ENCODE measurements at places on chromosomes 6 and 20.

DNA sequence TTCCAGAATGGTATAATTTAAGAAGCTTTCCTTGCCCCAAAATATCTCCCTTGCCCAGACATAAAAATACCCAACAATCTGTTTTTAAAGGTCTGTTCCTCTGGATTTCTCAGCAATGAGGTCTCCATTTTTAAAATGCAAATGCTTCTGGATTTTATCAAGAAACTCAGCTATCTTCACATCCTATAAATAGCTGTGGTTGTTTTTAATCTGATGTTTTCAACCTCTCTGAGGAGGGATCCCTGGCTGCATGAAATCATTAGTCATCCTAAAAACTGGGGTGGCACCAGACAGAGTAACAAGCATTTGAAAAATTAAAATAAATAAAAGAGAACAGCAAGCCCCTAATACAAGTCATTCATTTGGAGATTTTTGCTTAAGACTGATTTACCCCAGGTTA, 168.5 kb upstream of the ID4 start:
- no peak for DNase-seq

- DNase-seq: no peak
These were observed 302.8 kb upstream of the JARID2 start for GRCh38 chr6:14943116-14943515.

- DNase-seq: peak; percentile 5
These were observed 88.6 kb upstream of the TGM3 start for GRCh38 chr20:2206957-2207769.

DNA sequence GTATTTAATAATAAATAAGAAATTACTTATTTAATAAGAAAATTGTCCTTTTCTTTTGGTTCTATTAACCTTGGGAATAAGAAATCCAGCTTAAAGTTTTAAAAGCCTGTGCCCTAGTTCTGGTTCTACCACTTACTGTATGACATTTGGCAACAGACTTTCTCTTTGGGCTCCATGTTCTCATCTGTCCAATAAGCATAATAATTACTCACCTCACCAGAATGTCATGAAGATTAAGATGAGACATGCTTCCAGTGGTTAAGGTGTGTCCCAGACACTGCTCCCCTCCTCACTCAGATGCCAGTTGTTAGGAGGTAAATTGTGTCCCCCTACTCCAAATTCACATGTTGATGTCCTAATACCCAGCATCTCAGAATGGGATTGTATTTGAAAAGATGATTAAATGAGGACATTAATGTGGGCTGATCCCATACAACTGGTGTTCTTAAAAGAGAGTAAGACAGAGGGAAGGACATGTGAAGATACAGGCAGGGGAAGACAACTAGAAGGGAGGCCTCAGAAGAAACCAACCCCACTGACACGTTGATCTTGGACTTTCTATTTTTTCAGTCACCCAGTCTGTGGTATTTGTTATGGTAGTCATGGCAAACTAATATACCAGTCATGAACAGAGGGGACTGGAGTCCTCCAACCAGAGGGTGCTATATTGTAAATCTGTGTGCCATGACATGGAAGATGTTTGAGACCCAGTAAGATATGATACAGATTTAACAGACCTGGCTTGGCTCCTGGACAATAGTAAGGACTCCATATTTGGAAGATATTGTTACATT, 6.4 kb upstream of the MICAL1 start:
- no peak for DNase-seq

- no peak for DNase-seq
These were observed 3.9 kb upstream of the MICB start for GRCh38 chr6:31493875-31494694.

DNA sequence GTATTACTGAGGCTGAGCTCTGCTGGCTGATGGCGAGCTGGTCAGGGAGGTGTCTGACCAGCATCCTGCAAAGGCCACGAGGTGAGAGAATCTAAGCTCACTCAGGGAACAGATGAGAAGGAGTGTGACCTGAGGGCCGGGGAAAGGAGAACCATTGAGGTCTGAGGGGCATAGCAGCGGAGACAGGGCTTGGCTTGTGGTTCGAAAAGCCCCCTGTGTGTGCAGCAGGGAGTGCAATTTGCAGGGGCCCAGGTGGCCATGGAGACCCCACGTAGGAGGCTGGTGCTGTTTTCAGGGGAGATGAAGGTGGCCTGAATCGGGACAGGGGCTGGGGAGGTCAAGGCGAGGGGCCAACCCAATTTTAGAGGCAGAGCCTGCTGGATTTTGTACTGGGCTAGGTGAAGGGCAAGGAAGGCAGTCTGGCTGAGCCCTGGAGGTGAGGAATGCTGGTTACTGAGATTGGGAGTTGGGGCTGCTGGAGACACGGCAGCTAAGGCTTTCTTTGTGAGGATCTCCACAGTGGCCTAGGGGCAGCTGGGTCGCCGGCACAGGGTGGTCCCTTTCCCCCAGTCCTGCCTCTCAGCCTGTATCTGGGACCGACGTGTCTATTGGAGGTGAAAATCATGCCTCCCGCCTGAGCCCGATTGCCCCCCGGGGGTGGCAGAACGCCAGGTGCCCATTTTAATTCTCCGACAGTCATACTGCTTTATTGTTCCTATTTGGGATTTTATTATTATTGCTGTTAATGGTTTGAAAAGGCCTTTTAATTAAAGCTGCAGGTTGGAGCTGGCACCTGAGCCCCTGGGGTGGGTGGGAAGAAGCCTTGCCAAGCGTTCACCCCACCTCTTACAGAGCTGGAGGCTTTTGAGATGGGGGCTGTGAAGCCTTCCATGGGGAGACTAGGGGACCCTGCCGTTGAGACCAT, 28.4 kb downstream of the DLGAP4 start:
- no peak for DNase-seq

DNA sequence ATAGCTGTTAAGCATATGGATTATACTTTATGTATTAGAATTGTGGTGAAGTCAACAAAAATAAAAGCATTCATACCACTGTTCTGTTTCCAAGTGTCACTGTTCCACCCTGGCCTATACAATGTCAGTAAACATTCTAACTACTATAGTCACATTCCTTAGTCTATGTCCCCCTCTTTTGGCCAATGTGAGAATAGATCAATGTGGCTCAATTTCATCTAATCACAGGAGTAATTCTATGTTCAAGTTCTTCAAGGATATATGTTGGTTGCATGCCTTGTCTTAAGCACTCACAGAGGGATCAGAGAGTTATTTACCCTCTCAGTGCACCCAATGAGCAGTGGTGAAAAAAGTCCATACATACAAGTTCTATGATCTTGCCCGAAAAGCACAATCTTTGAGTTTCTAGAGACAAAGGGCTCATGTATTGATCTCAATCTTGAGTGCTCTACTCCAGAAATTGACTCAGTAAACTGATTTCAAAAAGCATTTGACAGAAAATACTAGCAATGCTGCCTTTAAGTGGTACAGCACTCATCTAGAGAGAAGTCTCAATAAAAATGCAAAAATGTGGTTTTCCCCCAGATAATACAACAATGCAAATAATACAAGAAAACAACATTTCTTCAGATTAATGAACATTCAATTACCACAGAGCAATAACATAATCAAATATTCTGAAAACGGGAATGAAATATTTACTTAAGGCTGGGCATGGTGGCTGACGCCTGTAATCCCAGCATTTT, 16.5 kb downstream of the SMLR1 start:
- peak; percentile 27 for DNase-seq

- no peak for DNase-seq
These were observed 117.5 kb upstream of the PCSK2 start for GRCh38 chr20:17109307-17109706.

GRCh38 chr20:10824750-10825500, 151.1 kb upstream of the JAG1 start:
- DNase-seq: no peak

DNA sequence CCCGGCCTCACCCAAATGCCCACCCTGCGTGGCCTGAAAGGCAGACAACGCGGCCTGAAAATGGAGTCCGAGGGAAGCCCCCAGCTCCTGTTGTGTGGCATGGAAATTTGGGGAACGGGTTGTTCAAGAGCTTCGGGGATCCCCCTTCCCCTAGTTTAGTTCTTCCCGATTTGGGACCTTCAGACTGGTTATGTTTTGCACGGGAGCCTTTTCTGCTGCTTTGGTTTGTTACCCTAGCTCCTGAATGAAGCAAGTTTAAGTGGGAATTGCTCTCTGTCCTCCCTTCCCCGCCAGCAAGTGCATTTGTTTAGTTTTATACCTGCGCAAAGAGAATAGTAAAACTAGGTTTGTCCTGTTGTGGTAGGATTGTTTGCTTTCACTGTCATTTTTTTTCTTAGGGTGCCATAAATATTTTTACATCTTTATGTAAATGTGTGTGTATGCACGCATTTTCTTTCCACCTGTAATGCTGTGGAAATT, 604 bp downstream of the SH3BGRL2 start:
- no peak for DNase-seq

DNA sequence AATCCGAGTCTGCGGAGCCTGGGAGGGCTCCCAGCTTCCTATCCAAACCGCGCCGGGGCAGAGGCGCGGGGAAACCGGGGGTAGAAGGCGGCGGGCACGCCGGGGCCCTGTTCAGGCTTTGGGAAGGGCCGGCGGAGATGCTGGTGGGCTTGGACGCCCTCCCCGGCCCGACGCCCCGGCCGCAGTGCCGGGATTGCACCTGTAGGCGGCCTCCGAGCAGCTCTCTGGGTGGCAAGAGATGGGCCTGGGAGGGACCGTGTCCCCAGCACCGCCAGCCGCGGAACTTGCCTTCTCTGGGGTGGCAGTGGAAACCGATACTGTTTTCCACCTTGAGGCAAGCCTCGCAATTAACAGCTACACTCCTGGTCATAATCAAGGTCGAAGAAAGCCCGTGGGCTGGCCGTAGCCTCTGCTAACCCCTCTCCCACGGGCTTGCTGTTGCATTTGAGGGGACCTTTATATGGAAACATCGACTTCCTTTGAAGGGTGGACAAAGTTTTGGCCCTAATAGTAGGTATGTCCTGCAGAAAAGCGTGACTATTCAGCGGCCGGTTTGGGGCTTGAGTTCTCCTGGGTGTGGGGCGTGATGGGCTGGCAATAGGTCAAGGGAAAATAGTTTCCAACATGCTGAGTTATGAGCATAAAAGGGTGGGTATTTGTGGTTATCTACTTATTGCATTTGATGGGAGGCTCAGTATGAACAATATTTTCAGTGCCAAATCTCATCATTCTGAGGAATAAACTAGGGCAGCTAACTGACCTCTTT, 1.1 kb upstream of the JAG1 start:
- peak; percentile 29 for DNase-seq

GRCh38 chr6:139863964-139864363, 489.5 kb upstream of the CITED2 start:
- DNase-seq: no peak

DNA sequence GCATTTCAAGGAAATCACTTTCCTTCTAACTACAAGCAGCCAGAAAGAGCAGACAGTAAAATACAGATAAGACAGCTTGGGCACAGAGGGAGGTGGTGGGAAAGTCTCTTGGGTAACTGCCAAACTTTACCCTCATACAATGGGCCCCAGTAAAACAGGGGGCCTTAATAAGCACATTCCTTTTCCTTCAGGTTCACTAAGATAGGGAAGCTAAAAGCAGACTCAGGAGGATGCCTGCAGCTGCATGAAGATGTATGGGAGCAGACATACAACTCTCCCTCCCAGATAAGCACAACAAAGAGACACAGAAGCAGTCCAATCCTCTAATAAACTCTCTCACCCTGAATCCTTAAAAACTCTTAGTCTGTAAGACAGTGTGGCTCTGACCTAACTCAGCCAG, 49.0 kb downstream of the SIM1 start:
- no peak for DNase-seq

- no peak for DNase-seq
These were observed 11.6 kb upstream of the F13A1 start for GRCh38 chr6:6331946-6332601.

DNA sequence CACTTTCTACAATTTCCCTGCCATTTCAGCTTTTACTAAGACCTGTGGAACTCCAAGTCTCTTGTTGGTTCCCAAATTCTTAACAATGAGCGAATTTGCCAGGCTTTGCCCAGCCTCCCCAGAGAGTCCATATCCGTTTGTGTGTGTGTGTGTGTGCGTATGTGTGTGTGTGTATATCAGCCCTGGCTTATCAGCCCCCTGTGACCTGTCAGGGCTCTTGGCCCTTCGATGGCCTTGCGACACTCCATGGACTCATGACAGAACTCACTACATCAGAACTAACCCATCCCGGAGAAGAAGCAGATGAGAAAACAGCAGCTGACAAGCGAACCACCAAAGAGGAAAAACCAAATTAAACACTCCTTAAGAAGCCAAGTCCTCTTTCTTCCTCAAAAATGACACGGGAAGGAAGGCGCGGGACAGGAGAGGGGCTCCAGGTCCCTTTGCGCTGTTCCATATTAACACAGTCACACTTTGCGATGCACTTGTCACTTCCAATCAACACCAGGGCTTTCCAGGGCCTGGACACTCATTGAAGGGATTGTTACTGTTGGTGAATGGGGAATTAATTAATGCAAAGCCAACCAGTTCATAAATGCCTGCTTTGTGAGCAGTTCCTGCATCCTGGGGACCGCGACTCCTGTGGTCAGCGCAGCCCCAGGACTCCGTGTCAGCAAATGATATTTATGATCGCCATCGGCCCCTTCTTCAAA, 524.0 kb downstream of the CD83 start:
- DNase-seq: no peak

GRCh38 chr6:93677264-93677965, 258.1 kb upstream of the EPHA7 start:
- no peak for DNase-seq

DNA sequence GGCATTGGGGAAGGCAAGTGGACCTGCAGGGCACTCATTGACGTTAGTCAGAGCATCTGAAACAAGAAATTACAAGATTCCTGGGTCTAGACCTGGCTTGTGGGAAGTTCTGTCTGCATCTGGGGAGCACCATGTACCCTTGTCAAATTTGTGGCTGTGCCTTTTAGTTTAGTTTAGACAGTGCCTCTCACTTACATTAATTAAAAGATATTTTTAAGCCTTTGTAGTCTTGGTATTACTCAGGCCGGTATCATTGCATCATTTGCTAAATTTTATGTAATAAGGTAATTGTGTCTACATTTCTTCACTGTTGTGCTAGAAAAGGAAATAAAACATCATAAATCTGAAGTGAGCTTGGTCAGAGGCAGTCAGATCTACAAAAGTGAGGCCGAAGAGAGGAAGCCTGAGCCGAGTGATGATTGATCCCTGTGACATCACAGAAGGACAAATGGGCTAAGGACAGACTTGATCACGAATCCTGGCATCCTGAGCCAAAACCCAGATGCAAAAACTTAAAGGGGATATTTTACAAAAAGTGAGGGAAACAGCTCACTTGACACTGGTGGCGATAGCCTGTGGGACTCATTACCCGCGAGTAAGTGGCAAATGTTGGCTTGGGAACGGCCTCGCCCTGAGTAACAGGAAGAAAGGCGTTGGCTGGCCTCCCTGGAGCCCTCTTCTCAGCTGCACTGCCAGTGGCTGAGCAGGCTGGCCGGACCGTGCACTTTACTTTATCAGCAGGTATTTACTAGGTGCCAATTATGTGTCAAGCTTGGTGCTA, 106.5 kb downstream of the TCP11 start:
- no peak for DNase-seq

- DNase-seq: no peak
These were observed 65.1 kb upstream of the DUSP22 start for GRCh38 chr6:227074-227782.

DNA sequence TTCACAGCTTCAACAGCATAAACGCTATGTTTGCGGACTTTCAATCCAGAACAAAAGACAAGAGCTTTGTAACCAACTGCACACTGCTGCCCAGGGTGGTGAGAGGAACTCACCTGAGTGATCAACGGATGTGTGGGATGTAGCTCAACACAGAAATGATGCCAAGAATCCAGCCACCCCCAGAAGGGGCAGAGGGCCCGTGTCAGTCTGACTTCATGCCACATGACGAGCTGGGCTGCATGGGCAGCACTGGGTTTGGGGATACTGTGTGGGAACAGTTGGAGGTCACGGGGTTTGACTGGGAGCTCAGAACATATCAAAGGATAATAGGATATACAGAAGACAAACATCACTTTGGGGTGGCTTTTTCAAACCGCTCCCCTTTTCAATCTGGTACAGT, 79.4 kb upstream of the TRAF3IP2 start:
- DNase-seq: no peak

Data from NCI-H524 treated with DMSO at 0.1 percent for 48 hours (cell line).